ENCODE measurements at places on chromosomes 13 and 19.

GRCh38 chr19:44684892-44685863 lies 13.8 kb upstream of the CEACAM16 start:
- DNase-seq = no peak

GRCh38 chr13:49254007-49254406 lies 6.3 kb downstream of the CDADC1 start:
- DNase-seq = no peak

DNA sequence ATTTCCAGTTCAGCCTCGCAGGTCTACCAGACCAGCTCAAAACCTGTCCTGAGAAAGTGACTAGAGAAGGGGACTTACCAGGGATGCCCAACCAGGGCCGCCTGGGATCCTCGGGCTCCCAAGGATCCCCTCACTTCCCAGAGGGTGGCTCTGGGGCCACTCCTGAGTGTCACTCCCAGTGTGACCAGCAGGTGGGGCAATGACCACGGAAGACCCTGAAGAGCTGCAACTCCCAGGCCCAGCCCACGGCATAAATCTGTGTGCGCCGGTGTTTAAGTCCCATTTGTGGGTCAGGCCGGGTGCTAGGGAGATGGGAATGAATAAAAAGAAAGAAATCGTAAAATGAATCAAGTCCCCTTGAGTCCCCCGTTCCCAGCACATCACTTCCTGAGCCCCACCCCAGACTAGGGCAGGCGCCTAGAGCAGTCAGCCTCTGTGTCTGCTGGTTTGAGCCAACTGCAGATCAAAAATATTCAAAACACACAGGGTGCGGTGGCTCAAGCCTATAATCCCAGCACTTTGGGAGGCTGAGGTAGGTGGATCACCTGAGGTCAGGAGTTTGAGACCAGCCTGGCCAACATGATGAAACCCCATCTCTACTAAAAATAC lies 10.7 kb downstream of the PTGIR start:
- DNase-seq = peak; percentile 87

DNA sequence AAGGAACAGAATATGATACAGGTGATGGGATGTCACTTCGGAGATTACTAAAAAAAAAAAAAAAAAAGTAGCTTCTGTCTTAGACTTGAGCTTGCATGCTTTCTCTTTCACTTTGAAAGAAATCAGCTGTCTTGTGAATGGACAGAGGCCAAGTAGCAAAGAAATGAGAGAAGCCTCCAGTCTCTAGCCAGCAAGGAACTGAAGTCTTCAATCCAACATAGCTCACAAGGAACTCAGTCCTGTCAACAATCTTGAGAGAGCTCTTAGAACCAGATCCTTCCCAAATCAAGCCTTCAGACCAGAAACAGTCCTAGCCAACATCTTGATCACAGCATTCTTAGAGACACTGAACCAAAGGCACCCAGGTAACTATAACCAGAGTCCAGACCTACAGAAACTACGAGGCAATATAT lies 7.7 kb downstream of the N4BP2L2 start:
- no peak for DNase-seq

DNA sequence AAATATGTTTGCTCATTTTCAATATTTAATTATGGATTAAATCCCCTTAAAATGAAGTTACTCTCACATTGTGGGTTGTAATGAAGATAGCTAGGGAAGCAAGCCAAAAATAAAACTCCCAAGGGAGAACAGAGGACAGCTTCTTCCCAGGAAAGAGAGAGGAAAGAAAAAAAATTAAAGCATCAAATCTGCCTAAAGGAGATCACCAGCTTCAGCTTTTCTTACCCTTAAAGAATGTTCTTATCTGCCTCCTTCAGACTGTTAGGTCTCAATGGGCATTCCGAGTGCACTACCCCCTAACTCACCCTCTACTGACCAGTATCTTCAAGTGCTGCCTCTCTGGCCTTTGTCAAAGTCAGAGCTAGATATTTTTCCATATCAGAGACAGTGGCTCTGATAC lies 55.2 kb downstream of the XPO4 start:
- DNase-seq = no peak

DNA sequence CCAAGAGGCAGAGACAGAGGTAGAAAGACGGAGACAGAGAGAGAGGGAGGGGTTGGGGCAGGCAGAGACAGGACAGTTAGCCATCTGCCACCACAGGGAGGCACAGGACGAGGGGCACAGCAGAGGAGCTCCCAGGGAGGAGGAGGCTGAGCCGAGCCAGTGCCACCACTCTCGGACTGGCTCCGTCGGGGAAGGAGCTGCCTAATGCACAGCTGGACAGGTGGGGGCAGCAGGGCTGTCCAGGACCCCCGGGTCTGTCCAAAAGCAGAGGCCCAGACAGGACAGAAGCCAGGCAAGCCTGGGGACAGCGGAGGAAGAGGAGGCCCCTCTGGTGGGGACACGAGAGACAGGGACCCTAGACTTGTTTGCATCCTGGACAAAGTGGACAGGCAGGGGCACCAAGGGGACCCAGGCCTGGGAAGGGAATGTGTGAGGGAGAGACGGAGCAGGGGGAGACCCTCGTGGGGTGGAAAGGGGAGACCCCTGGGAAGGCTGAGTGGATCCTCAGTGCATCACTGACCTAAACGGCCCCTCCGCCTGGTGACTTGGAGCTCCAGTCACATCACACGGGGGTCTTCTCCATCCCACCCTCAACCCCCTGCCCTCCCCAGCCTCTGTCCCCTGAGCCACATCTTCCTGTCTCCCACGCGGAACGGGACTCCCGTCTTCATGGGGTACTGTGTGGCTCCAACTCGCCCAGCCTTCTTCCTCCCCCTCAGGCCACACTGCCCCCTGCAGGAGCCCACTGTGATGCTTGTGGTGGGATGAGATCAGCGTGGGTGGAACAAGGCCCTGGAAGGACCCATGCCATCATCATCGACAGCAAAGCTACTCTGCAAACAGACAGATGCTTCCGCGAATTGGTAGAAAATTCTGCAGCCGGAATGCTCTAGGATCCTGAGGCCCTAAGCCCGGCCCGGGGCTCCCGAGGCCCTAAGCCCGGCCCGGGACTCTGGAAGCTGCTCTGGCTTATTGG lies 915 bp downstream of the F10 start:
- DNase-seq = no peak

DNA sequence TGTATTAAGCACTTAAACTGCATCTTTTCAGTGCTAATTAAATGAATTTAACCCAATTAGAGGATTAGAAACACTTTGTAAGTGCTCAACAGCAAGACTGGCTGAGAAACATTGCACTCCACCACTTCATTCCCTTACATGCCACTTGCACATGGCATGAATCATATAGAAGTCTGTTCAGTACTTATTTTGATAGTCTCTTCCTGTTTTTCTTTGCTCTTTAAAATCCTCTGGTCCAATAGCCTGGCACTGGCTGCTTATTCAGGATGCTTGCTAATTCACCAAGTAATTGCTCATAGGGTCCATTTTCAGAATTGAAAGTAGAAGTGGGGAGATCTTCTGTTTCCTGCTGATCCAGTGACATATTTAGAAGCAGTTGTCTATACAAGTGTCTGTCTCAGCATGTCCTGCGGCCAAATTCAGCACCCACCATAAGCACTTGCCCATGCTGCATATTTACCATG lies 900.1 kb downstream of the PCDH9 start:
- no peak for DNase-seq

- no peak for DNase-seq
Observed at GRCh38 chr19:782185-782877, 14.9 kb upstream of the PTBP1 start.

DNA sequence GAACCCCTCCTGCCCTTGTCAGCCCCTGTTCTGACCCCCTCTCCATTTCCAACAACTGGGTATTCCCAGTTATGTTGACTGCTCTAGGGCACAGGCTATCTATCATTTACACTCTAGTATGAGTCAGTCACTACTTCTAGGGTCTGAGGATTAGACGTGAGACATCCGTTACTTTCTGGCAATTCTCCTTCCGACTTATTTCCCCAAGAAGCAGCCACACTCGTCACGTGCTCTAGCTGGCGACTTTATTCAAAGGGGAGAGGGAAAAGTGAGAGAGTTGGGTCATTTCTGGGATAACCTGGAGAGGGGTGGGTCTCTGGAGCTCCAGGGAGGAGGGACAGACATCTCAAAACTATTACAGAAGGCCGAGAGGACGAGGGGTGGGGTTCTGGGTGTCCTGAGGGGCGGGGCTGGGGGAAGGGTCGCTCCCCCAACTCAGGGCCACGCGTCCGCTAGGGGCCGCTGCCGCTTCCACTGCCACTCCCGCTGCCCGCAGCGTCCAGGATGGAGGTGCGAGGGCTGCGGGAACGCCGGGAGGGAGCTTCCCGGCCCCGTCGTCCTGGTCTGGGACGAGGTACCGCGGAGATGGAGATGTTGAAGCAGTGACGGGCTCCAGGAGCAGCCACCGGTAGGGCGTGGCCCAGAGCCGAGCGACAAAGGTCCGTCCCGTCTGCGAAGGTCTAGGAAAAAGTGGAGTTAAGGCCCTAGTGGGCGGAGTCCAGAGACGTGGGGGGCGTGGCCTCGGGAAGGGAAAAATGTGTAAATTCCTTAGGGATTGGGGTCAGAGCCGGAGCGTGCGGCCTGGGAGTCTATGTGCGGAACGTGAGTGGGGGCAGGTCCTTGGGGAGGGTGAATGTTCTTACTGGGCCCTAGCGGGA lies 8.9 kb downstream of the RTBDN start:
- DNase-seq = no peak

GRCh38 chr19:7467009-7467989 lies 21.5 kb downstream of the PEX11G start:
- no peak for DNase-seq

DNA sequence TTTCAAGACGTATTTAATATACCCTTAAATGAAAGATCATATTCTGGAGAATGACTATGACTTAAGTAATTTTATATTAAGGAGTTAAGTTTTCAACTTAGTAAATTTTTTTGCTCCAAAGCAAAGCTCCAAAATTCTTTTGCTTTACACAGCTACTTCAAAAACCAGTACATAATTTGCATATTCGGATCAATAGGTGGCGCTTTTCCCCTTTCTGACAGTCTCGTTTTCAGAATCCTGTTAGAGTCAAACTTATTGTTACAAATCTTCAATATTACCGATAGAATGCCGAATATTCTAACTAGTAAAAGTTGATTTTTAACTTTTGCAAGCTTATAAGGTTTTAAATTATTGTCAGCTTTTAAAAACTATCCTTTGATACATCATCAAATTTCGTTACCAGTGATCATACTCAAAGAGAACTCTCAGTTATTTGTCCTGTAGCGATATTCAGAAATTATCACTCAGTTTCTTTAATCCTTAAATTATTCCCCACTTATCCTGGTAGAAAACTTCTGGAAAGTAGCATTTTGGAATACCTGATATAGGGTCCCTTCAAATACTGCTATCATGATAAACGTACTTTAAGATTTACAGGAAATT lies 852.7 kb upstream of the KLHL1 start:
- no peak for DNase-seq

- DNase-seq = no peak
Observed at GRCh38 chr13:94617389-94618000, 15.8 kb downstream of the GPR180 start.

DNA sequence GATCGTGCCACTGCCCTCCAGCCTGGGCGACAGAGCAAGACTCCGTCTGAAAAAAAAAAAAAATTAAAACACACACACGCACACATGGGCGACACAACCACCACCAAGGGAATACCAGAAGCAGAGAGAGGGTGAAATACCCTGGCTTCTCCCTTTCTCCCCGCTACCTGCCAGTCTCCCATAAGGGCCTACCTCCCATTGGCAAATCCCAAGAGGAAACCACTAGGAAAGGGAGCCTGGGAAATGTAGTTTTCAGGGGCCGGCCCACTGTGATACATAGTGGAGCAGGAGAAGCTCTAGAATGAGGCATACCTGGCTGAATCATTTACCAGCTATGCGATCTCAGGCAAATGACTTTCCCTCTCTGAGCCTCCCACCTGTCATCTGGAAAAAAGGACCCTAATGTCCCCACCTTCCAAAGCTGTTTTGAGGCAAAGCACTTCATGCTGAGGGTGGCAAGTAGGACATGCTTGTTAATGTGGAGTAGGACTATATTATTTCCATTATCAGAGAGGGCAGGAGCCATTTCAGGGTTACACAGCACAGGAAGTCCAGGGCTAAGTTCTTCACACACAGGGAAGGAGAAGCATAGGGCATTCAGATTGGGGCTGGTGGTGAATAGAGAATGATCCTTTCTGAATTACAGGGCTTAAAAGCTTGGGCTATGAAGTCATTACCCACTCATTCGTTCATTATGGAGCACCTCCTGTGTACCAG lies 14.3 kb upstream of the HNRNPUL1 start:
- DNase-seq = no peak

DNA sequence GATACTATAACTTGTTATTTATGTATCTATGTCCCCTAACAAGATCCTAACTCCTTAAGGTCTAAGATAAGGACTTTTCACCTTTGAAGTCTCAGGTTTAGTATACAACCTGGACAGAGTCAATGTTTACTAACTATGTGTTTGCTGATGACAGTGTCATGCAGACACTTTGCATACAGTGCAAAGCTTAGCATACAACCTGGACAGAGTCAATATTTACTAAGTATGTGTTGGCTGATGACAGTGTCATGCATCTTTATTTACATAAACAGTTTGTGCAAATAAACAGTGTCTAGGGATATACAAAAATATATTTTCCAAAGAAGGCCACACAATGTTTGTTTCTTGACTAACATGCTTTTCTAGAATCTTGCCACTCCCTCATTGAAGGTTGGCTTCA lies 34.7 kb downstream of the DCT start:
- no peak for DNase-seq

DNA sequence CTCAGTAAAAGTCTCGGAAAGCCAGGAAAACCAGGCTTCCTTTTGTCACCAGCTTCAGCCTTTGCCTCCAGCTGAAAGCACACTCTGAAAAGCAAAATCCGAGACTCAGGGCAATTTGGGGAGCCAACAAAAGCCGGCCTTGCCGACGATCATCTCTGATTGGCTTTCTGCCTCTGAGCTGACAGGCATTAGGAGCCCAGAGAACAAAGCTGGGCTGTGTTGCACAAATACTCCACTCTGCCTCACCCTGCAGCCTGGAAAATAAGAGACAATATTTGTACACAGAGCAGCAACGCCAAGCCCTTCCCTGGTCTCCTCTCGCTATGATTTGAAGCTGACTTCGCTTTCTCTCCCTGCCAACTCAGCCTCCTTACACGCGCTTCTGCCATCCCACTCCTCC lies 46.9 kb downstream of the CACNA1A start:
- DNase-seq = no peak

DNA sequence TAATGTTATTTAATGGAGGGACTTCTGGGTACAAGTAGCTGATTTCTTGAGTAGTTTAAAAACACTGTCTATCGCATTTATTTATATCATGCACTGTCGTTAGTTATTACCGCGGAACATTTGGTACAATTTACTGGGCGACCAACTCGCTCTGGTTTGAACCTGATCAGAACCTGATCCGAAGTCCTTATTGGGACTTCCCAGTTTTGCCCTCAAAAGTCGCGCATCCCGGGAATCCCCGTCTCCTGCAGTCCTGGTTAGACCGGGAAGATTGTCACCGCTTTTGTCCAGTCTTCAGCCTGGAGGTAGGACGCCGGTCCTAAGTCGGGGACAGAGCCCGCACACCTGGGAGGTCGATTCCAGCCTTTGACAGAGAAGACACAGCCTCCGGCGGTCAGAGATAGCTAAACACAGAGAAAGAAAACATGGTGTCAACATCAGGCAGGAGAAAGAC lies 694 bp downstream of the CLN5 start:
- DNase-seq = no peak

GRCh38 chr13:30307194-30307970 lies at the start of gene KATNAL1:
KATNAL1 (minus strand) TSS chr13:30307551; CDS start chr13:30283777, 23,774 bp downstream.
- peak; percentile 28 for DNase-seq

GRCh38 chr19:5445561-5446055 lies 9.6 kb upstream of the ZNRF4 start:
- DNase-seq = no peak

GRCh38 chr19:58084596-58085347 lies 13.3 kb downstream of the ZSCAN18 start:
- no peak for DNase-seq

- DNase-seq = no peak
Observed at GRCh38 chr19:7605490-7606222, 10.0 kb downstream of the CAMSAP3 start.

Data from omental fat pad (tissue), 4 donors.